Thoracic aorta (tissue), 2 donors: ENCODE measurements at places on chromosomes 12 and 14. TPM values are rescaled to one million over a fixed set of nuclear protein-coding genes. Genes with fewer than 3 reads are reported as not detected.

CEBPE gene
- not detected for total RNA-seq

ACOT4 gene
- total RNA-seq = 1.8 TPM

TMEM119 gene
- 4.1 TPM for total RNA-seq

RNASE1 gene
- 537 TPM for total RNA-seq

B4GALNT3 gene
- total RNA-seq = 22.3 TPM

MMP19 gene
- 85.0 TPM for total RNA-seq

CCDC175 gene
- total RNA-seq = 0.78 TPM

RIMBP2 gene
- 0.92 TPM for total RNA-seq

TCL1B gene
- total RNA-seq = not detected

PAPLN gene
- 10.2 TPM for total RNA-seq

SPATA7 gene
- 11.9 TPM for total RNA-seq

HOXC13 gene
- total RNA-seq = not detected

VAMP1 gene
- total RNA-seq = 24.4 TPM

IL22 gene
- not detected for total RNA-seq

AQP2 gene
- total RNA-seq = 3.0 TPM

HOXC6 gene
- not detected for total RNA-seq
